ENCODE measurements at places on chromosomes 4 and X.

GRCh38 chrX:151370906-151371305 is 26.1 kb upstream of the VMA21 start:
- no peak for ATAC-seq

DNA sequence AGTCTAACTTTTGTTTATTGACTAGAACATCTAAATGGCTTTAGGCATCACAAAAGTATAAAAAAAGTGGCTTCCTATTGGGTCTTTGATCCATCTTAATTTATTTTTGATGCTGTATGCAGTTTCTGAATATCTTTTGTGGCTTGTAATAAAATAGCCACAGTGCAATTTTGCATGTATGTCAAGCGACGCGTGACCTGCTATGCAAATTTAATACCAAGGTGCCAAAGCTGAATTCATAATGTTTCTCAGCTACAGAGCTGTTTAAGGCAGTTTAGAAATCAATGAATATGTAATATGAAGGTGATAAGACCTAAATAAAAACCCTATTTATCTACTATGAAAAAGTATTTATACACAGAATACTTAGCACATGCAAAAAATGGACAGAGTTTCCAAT is 197.8 kb downstream of the AFF2 start:
- ATAC-seq, result no peak

DNA sequence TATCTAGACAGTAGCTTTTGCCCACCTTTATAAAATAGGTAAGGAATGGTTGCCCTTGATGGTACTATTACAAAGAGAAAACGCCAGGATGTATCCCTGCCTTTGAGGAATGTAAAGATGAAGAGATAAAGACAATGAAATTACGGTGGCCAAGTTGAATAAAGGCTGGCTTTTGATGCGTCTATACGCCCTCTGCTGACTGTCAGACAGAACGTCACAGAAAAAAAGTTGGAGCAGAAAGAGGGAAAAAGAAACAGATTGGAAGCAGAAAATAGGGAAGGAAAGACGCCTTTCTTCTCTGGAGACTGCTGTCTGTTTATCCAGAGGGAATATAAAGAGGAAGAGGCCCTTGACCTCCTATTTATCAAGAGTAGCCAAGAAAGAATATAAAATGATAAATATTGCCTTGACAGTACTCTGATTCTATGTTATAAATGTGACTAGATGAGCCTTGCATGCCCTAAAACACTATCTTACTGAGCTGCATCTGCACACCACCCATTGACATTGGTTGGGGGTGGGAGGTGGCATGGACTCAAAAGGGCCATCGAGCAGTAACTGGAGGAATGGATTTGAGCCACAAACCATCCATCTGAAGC is 30.6 kb downstream of the PCDH19 start:
- ATAC-seq, result no peak

- ATAC-seq, result no peak
Measured at GRCh38 chr4:25377572-25378436, 741 bp downstream of the ANAPC4 start.

- peak; percentile 97 for ATAC-seq
Measured at GRCh38 chr4:82437285-82438005, 7.1 kb downstream of the ENOPH1 start.

DNA sequence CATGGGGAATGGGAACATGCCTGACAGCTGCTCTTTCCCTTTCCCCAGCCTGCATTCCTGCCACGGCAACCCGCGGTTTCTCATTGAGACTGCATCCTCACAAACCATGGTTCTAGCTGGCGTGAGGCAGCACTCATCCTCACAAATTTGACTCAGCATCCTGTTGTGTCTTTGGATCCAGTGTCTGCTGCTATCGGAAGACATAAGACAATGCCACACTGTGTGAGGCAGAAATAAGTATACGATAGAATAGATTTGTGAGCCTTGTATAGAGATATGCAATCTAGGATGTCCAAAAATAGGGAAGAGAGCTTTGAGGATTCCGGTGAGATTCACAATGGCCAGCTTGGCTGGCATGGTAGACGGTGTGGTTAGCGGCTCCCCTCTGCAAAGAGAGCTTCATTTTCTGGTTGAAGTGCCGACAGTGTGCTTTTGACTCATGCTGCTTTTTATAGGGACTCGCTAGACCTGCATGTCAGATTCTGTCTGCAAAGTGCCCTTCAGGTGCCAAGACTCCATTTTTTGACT is 161.3 kb upstream of the PSAPL1 start:
- ATAC-seq, result no peak

GRCh38 chr4:81166458-81167160 is 48.4 kb downstream of the PRKG2 start:
- no peak for ATAC-seq

GRCh38 chr4:111602848-111603247 is 542.4 kb upstream of the FAM241A start:
- ATAC-seq, result no peak

DNA sequence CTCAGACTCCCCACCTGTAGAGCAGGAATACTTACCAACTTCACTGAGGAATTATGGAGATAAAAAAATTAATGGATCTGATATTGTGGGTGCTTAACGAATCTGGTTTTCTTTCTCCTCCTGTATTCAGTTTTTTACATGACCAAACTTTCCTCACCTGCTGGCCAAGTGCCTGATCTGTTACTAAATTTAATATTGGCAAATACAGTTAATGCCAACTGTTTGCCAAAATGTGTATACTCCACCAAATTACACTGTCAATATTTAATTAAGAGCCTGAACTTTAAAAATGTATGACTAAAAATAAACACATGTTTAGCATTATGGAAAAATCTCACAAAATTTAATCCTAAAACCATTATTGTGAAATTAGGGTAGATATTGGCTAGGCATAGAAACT is 3.3 kb downstream of the PGRMC2 start:
- no peak for ATAC-seq

DNA sequence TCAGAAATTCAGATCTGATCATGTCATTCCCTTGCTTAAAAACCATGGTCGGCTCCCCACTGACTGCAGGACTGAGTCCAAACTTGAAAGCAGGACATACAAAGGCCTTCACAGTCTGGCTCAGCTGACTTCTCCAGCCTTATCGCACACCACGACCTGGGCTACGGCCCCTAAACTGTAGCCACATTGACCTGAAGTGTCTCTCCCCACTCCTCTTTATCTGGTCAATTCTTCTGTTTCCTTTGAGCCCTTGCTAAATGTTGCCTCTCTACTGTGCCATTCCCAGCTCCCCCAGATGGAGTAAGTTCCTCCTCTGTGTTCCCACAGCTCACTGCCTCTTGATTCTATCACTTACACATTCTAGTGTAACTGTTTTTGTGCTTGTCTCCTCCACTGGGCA is 60.5 kb upstream of the CITED1 start:
- no peak for ATAC-seq

GRCh38 chr4:89336818-89337420 is 29.3 kb upstream of the GPRIN3 start:
- ATAC-seq, result no peak

- no peak for ATAC-seq
Measured at GRCh38 chrX:24607616-24608015, 39.5 kb downstream of the PCYT1B start.

DNA sequence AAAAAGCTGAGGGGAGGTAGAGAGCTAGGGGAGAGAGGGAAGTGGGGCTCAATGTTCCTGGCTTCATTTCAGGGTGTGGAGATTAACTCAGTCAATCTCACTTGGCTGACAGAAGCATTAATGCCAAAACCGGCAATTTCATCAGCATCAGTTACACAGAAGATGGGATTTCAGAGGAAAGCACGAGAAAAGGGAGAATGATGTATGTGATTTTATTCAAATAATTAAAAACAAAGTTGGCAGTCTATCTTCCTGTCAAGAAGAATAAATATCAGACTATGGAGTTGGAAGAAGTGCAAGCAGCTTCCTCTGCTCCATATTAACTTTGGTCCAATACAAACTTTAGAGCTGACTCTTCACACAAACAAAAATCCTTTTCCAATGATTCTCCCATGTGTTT is 29.6 kb upstream of the HCCS start:
- no peak for ATAC-seq

GRCh38 chrX:132795181-132795580 is 163.2 kb downstream of the HS6ST2 start:
- no peak for ATAC-seq

GRCh38 chr4:182768838-182769237 is 148.3 kb downstream of the DCTD start:
- no peak for ATAC-seq

DNA sequence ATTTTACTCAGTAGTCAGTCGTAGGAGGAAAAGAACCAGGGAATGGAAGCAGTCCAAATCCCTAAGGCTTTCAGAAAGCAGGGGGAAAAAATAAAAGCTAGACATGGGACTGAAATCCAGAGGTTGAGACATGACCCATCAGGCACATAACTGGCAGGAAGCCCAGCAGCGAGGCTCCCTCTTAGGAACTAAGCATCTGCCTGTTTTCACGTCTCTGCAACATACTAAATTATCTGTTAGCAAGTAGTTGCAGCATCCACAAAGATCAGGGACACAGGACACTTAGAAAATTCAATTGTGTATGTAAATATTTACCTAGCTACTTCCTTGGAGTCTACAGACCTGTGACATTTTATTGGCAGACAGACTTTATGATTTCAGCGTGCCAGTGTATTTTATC is 118.0 kb upstream of the EDNRA start:
- ATAC-seq, result peak; percentile 50

DNA sequence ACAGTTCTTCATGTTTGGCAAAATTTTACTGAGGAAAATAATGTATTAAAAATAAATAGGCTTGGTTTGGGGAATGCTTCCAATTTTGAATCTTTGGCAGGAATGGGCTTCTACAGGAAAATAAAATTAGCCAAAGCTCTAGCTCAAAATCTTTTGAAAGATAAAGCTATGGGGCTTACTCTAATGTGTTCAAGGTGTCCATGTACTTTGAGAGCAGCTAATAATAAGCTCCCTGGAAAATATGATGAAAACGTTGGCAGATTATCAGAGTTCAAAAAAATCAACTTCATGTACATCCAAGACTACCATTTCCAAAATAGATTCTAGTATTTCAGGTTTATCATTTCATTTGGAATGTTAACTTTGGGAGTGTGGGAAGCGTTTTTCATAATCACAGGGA is 158.4 kb downstream of the EMCN start:
- ATAC-seq, result no peak

DNA sequence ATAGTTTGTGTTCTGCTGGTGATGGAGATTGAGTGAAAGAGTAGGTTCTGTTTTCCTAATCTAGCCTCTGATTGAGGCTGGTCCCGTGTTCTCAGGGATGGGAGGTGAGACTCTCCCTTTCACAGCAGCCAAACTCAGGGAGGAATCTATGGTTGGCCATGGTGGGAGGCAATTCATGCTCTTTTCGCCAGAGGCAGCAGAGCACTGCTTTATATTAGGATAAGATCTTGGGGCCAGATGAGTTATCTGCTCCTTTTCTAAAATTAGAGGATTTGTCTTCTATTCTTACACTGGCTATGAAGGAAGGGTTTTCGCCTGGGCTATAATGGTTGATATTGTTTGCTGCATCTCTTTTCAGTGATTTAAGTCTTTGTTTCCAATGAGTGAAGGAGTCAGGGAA is 63.9 kb upstream of the NLGN4X start:
- ATAC-seq, result no peak

All from esophagus mucosa (tissue), 1 donor.